ENCODE measurements at places on chromosomes 3 and 15.

GRCh38 chr3:50236484-50237132 lies 604 bp downstream of the GNAI2 start:
- DNase-seq: no peak

- DNase-seq: no peak
These were observed 40.3 kb downstream of the EIF4E3 start for GRCh38 chr3:71684757-71685386.

GRCh38 chr15:93709708-93710107 lies 521.7 kb upstream of the MCTP2 start:
- no peak for DNase-seq

GRCh38 chr15:92092289-92093105 lies 239.0 kb downstream of the SLCO3A1 start:
- no peak for DNase-seq

GRCh38 chr3:52433328-52433995 lies 11.4 kb downstream of the SEMA3G start:
- no peak for DNase-seq

DNA sequence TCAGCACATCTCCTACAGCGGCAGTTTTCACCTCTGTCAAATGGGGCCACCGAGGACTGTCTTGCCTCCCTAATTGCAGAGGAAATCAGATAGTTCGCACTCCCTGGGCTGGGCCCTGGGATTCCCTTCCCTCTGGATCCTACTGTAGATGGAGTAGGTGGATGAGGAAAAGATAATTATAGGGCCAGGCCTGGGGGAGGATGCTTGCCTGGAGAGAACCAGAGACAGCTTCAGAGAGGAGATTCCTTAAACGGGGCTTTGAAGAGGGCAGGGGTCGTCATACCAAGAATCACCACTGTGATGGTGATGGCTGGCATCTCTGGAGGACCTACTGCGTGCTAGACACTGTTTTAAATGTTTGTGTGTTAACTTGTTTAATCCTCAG lies 50.8 kb upstream of the SLC6A6 start:
- no peak for DNase-seq

DNA sequence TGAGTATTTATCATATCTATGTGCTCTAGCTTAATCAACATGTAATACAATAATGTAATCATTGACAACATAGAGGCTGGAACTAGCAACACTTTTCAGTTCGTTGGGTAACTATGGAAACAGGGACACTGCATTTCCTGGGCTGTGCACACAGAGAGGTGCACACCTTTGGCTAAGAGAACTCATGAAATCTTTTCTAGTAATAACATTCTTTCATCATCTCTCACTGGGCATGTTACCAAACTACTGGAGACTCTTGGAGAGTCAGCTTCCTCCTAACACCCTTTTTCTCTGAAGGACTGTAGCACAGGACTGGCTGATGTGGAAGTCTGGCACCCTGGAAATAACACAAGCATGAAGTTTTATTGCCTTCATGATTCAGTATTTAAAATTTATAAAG lies 135.6 kb downstream of the KCNMB2 start:
- DNase-seq: no peak

- no peak for DNase-seq
These were observed 199.6 kb downstream of the SLC9A9 start for GRCh38 chr3:143648708-143649107.

GRCh38 chr3:124601190-124601589 lies 129.1 kb upstream of the UMPS start:
- DNase-seq: no peak

DNA sequence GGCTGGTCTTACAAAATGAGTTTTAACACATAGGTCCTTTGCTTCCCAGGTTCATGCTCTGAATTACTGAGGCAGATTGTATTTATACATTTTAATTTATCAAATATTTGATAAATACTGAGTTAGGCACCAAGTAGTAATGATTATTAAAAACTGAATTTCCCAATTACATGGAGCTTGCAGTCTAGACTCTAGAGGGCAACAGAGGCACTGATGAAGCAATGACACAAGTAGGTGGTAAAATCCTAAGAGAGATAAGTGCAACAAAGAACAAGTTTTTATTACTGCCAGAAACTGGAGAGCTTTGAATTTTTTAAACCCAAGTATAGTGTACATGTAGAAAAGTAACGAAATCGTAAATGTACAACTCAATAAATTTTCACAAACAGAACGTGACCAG lies 406.2 kb upstream of the RARB start:
- DNase-seq: no peak

DNA sequence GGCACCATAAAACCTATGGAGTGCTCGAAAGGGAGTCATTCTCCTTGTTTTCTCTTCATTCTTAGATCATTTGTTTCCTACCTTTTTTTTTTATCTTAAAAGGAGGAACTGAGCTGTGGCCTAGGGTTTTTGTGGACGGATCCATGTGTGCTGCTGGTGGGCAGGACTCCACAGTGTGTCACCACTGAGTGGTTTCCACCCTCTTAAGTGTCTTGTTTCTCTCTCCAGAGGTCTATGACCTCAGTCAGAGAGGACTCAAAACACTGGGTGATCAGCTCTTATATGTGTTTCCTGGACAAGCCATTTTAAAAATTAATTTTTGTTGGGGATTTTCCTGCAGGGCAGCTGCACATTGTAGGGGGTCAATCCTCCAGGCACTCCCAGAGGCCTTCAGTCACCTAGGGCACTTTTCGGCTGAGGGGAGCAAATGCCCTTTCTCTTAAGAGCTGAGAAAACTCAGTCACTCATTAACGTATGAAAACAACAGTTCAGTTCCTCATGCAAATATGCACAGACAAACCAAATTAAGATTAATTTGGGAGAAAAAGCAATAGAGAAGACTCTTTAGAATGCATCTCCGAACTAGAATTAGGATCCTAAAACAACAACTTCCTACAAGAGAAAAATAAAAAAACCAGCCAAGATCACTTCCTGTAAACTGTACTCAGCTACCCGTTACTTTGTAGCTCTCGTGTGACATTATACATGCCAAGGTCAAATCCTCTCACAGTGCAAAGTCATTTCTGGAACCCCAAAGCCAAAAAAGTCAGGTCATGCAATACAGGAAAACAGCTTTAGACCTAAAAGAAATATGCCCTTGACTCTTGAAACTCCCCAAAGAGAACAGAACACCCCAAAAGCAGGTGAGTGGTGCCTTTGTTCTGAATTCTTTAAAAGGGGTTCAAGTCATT lies 27.6 kb upstream of the FAM3D start:
- DNase-seq: no peak

- no peak for DNase-seq
These were observed 17.9 kb downstream of the RIOX2 start for GRCh38 chr3:97954228-97954827.

GRCh38 chr3:148948913-148949657 lies 42.3 kb upstream of the GYG1 start:
- DNase-seq: no peak

DNA sequence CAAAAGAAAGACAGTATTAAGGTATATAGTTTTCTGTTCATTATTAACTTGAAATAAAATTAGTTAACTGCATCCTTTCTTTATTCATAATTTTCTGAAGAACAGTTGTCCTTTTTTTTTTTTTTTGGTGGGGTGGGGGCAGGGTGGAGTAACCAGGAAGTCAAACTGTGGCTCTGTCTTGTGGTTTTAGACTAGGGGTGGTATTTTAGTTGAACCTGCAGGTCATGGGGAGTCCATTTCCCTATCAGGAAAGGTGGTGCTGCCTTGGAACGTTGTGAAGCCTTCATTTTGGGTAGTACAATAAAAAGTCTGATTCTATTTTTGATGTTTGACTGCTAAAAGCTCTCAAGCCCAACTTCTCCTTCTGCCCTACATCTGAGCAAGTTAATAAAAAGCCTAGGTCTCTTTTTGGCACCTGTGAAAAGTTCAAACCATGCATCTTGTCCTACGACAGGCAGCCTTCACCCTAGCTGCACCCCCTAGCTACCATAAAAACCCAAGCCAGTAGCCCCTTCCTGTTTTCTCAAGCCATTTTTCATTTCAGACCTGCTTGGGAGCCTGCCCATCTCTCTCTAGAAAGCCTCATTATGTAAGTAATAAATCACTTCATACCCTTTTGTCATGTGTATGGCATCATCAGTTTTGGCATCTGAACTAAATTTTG lies 31.2 kb upstream of the RIOX2 start:
- no peak for DNase-seq

DNA sequence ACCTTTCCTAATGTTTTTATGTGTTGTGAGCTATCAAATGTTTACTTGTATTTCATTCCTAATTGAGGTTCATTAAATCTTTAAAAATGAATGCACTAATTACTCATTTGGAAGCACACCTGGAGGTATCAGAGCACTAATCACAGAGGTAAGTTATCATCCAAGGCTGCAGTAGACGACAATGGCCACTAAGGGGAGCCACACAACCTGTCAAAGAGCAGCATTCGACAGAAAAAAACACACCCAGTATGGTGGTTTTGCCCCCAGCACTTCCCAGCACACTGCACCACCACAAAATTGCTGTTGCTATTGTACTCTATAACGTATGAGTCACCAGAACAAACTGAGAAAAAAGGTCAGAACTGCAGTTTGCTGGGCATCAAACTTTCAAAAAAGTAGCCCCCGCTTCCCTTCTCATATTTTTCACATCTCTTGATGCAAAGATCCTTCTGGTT lies 205.9 kb upstream of the IGF1R start:
- DNase-seq: no peak

- peak; percentile 37 for DNase-seq
These were observed 156.7 kb downstream of the KLF13 start for GRCh38 chr15:31483053-31483985.

GRCh38 chr15:65869954-65870871 lies 922 bp downstream of the RAB11A start:
- no peak for DNase-seq

DNA sequence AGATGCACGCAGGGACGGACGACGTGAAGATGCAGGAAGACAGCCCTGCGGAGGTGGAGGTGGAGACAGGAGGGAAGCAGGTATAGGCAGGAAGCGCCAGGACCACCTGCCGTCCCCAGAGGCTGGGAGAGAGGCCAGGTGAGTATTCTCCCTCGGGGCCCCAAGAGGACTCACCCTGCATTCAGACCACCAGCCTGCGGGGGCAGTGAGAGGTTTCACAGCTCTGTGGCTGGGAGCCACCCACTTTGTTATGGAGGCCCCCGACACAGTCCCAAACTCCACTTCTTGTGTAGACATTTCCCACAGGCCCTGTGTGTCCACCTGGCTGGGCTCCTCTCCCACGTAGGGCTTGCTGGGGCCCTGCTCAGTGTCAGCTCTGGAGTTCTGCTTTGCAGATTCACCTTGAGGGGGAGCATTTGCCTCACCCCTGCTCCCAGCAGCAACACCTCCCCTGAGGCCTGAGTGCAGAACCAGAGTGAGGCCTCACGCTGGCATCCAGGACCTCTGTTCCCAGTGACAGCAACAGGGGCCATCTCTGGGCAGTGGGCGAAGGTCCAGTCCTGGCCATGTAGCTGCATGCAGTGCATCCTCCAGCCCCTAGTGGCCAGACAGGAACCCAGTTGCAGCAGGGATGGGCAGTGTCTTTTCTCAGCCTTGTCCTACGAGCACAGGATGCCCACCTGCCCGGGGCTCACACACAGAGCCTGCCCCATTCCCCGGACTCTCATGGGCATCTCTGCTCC lies 119.4 kb upstream of the IQSEC1 start:
- no peak for DNase-seq

- no peak for DNase-seq
These were observed 20.0 kb upstream of the ELP6 start for GRCh38 chr3:47533481-47533880.

GRCh38 chr15:47184908-47185801 lies 532.1 kb upstream of the SEMA6D start:
- DNase-seq: no peak

- DNase-seq: no peak
These were observed 464.9 kb downstream of the MFSD1 start for GRCh38 chr3:159266779-159267178.

GRCh38 chr3:32340039-32340438 lies 51.6 kb upstream of the CMTM7 start:
- no peak for DNase-seq

GRCh38 chr3:40265181-40265580 lies 44.3 kb upstream of the EIF1B start:
- no peak for DNase-seq

DNA sequence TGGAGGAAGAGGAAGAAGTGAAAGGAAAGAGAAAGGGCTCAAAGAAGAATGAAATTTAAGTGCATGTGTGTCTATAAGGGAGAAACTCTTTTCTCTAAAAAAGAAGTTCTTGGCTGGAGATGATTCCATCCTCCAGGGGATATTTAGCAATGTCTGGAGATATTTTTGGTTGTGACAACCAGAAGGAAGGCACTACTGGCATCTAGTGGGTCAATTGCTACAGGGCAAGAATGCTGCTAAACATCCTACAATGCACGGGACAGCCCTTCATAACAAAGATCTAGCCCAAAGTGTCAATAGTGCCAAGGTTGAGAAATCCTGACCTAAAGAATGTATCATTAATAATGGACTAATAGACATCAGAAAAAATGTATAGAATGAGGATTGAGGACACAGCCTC lies 57.4 kb upstream of the ST3GAL6 start:
- no peak for DNase-seq

DNA sequence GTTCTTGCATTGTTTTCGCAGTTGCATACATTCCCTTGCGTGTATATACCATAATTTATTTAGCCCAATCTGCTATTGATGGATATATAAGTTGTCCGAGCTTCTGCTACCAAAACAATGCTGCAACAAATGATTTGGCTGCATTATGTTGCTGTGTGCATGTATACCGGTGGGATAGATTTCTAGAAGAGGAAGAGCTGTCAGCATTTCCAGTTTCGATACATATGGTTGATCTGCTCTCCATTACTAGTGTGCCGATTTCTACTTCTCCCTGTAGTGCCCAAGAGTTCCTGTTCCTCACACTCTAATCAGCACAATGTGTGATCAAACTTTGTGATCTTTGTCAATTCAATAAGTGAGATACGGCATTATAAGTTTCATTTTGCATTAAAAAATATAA lies 92.8 kb upstream of the NMNAT3 start:
- DNase-seq: no peak

DNA sequence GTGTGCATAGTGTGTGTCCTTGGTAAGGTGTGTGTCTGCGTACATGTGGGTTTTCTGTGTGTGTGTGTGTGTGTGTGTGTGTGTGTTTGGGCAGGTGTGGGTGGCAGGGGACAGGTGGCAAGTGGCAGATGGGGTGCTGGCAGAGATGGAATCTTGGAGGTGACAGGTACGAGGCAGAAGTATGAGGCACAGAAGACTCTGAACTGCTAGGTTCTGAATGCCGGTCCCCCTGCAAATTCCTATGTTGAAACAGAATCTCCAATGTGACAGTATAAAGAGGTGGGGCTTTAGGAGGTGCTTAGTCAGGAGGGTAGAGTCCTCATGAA lies 29.8 kb downstream of the SRPRB start:
- no peak for DNase-seq

DNA sequence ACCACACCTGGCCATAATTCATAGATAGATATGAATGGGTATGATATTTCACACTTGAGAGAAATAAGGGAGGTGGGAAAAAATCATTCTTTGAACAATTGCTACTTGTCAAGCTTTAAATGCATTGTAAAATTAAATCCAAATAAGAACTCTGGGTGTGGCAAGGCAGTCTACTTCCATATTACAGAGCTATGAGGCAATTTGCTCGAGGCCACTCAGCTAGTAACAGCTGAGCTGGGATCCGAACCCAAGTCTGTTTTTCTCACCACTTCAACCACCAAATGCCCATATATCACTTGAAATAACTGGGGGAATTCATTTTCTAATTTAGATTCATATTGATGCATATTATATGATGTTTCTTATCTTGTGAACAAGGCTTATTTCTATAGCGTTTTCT lies 482.2 kb upstream of the ADAMTS9 start:
- DNase-seq: no peak
